Stimulated activated CD4-positive, alpha-beta T cell treated with anti-CD3 and anti-CD28 coated beads, Interleukin-1b, Interleukin-23, amount 100 ng/mL, for 24 hours (primary cell): ENCODE measurements at places on chromosomes 3 and 15.

DNA sequence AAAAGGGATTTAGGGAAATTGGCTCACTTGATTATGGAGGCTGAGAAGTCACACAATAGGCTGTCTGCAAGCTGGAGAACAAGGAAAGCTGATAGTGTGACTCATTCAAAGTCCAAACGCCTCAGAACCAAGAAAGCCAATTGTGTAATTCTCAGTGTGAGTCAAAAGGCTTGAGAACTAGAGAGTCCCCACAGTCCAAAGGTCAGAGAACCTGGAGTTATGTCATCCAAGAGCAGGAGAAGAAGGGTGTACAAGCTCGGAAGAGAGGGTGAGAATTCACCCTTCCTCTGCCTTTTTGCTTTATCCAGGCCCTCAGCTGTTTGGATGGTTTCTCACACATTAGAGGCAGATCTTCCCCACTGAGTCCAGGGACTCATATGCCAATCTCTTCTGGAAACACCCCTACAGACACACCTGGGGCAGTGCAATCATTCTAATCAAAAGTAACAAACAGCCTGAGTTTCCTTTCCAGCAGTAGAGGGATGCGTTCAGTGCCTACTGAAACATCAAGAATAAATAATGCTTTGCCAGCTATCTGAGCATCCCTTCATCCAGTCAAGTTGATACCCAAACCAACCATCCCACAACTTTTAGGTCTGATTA lies 271.5 kb downstream of the SATB1 start:
- no peak for DNase-seq

GRCh38 chr3:192435241-192435640 lies 292.1 kb downstream of the FGF12 start:
- no peak for DNase-seq

- no peak for DNase-seq
These were observed 62.7 kb downstream of the KLHL6 start for GRCh38 chr3:183492849-183493179.

- DNase-seq, result no peak
These were observed 280.3 kb downstream of the MAGI1 start for GRCh38 chr3:65758438-65758837.

- DNase-seq, result no peak
These were observed 168.4 kb upstream of the CCDC54 start for GRCh38 chr3:107208796-107209195.

- no peak for DNase-seq
These were observed 43.2 kb upstream of the CMSS1 start for GRCh38 chr3:99774467-99774866.

DNA sequence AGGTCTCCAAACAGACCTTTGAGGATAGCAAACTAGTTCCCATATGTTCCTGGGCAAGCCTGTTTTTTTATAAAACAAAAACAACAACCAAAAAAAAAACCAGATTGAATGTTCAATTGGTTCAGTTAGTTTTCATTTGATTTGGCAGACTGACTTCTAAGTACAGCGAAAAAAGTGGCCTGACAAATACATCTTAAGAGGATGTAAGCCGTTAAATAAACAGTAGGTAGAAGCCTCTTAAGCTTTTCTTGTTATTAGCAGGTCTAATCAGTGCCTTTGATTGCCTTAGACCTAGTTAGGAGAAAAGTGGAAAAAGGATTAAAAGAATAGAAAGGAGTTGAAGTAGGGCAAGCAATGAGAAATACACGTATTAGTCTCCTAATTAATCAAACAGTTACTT lies 13.2 kb downstream of the TSC22D2 start:
- no peak for DNase-seq

DNA sequence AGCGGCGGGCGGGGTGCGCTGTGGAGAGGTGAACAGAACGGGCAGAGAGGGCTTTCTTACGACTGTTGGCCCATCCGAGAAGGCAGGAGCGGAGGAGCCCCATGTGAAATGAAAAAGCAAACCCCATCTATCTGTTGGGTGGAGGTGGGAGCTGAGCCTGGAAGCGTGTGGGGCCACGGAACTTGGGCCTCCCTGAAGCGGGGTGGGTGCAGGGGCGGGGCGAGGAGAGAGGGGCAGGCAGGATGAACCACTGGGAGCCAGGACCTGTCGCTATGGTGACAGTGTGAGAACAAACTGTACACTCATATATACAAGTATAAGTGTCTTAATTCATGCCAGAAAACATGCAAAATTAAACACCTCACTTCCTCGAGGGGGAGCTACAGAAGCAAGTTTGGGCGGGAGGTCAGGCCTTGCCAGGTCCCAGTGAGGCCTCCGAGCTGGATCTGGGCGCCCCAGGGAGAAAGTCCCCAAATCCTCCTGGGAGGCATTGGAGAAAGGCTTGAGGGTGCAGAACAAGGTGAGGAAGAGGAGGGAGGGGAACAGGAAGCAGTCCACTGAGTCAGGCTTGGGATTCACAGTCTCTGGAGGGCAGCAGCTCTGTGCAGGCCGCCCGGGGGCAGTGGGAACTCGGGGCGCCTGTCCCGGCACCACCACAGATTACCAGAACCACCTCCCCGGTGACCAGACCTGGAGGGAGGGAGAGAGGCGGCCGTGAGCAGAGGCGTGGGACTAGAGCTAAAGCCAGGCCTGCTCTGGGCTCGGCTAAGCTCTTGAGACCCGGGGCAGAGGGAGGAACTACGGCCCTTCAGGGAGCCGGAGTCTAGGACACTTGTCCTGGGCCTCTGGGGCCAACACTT lies 34.8 kb downstream of the RBPMS2 start:
- no peak for DNase-seq

GRCh38 chr3:39407259-39407629 lies 724 bp downstream of the RPSA start:
- DNase-seq, result no peak

DNA sequence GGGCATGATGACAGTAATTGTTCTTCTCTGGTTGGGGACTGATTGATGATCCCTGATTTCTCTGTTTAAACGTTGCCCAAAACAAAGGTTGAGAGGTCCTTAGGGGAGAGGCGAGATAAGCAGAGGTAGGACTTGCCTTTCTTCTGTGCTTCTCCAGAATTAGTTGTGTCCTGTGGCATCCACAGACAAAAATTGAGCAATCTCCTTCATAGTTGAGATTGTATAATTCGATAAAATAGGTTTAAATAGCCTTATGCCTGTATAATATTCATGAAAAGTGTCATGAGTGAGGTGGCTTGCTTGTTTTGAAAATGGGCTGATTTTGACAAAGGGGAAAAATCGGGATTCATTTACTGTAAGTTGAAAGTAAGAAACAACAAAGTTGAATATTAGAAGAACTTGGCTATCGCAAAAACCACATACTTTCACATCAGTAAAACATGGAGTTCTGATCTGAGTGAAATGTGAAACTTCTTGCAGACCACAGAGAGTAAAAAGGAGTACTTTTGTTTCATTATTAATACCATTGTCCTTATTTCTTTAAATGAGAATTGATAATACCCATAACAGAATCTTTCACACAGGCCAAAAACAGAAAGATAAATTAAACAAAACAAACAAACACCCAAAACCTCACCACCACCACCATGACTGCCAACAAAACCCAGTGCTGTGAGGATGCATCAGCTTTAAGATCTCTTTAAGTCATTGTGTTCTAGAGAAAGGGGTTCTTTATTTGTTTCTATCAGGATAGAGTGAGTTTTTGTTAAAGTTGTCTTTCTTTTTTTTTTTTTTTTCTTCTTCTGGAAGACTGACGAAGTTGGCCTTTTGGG lies 155.7 kb downstream of the LPP start:
- DNase-seq, result no peak

GRCh38 chr15:48389691-48390143 lies 58.5 kb downstream of the DUT start:
- DNase-seq, result no peak

- DNase-seq, result no peak
These were observed 50.9 kb upstream of the SPRED1 start for GRCh38 chr15:38201714-38202113.

DNA sequence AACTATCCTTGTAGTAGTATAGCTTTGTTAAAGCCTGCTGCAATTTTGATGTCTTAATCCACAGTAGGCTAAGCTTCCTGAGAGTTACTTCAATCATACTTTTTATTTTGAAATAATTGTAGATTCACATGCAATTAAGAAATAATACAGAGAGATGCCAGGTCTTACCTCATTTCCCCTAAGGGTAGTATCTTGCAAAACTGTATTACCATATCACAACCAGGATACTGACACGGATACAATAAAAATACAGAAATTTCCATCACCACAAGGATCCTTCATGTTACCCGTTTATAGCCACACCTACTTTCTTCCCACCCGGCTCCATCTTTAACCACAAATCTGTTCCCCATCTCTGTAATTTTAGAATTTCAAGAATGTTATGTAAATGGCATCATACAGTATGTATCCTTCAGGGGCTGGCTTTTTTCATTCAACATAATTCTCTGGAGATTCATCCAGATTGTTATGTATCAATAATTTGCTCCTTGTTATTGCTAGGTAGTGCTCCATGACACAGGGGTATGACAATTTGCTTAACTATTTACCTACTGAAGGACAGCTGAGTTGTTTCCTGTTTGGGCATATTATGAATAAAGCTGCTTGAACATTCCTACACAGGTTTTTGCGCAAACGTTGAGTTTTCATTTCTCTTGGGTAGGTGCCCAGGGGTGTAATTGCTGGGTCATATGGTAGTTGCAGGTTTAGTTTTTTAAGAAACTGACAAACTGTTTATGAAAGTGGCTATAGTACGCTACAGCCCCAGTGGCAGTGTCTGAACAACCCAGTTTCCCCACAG lies 21.6 kb downstream of the BDH1 start:
- no peak for DNase-seq

DNA sequence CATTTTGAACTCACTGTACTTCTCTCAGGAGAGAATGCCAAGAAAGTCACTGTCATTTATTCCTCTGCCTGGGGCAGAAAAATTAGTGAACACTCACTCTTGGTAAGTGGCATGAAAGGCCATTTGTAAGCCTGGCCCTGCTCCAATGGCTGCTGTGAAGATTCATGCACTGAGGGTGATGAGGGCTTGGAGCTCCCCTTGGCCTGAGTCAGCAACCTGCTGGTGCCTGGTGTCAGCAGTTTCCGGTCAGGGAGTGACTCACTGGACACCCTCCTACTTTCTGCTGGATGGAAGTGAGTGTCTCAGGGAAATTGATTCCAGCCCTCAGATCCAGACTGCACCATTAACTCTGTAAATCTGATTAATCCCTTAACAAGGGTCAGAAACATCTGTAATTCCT lies 37.6 kb downstream of the TRA2B start:
- DNase-seq, result no peak

- DNase-seq, result no peak
These were observed 4.9 kb downstream of the MNS1 start for GRCh38 chr15:56460071-56460470.

DNA sequence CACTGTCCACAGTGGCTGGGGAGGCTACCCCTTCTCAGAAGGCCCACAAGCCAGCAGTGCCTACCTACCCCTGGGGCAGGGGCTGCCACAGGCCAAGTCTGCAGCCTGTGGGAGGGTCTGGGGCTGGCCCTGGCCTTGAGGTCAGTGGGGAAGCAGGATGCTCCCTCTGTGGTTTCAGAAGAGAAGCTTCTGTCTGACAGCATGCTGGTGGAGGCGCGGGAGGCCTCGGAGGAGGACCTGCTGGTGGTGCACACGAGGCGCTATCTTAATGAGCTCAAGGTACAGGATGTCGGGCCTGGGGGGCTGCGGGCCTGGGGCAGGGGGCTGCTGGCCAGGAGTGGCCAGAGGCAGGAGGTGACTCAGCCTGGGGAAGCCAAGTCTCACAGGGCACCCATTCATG lies 3.2 kb downstream of the HDAC11 start:
- DNase-seq, result no peak

DNA sequence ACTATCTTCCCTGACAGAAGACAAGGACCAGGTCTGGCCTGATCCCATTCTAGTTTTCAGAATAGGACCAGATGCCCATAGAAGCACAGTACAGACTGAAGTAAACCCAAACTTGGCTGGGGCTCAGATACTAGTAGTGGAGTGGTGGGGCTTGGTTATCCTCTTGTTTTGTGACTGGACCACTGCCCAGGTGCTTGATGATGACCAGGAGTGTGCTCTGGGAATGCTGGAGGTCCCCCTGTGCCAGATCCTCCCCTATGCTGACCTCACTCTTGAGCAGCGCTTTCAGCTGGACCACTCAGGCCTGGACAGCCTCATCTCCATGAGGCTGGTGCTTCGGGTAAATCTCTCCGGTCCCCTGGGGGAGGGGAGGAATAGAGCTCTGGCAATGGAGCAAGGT lies 36.3 kb downstream of the ESYT3 start:
- DNase-seq, result no peak

DNA sequence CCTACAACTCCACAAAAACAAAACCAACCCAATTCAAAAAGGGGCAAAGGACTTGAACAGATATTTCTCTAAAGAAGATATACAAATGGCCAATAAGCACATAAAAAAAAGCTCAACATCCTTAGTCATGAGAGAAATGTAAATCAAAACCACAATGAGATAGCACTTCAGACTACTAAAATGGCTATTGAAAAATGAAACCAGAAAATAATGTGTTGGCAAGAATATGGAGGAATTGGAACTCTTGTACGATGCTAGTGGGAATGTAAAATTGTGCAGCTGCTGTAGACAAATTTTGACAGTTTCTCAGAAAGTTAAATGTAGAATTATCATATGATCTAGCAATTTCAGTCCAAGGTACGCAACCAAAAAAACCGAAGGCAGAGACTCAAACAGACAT lies 29.0 kb downstream of the KY start:
- no peak for DNase-seq

- no peak for DNase-seq
These were observed 156.9 kb downstream of the MEX3B start for GRCh38 chr15:81888748-81889484.

GRCh38 chr15:36748366-36749115 lies 169.1 kb downstream of the CDIN1 start:
- no peak for DNase-seq

DNA sequence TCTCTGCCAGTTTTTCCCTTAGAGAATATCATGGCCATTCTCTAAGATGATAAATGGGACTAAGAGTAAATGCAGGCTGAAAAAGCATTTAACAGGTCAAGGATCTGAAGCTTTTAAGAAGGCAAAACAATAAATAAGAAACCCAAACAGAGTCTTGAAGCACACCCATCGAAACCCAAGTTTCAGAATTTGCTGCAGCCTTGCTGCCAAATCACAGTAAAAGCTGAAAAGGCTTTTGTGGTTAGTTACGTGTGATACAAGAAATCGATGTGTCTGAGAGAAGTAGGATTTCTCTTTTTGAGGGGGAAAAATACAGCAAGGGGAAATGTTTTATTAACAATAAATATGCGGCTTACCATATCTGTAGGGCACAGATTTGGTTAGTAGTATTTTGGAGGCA lies 92.0 kb downstream of the IGF1R start:
- DNase-seq, result no peak

DNA sequence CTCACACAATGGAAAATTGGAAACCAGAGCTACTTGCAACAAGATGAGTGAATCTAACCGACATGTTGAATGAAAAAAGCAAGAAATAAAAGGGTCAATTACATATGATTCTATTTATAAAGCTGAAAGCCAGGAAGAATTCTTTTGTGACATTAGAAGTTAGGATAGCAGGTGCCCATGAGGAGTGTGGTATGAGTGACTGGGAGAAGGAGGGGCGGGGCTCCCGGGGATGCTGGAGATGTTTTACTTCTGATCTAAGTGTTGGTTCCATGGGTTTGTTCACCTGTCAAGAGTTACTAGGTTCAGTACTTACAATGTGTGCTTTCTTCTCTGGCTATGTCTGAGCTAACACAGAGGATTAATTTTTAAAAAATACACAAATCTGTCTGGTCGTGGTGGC lies 60.8 kb downstream of the NSMCE3 start:
- DNase-seq, result no peak
